Stimulated activated CD4-positive, alpha-beta T cell treated with anti-CD3 and anti-CD28 coated beads, Interleukin-1b, Interleukin-23, amount 100 ng/mL, for 4 hours (primary cell): ENCODE measurements at places on chromosomes 6 and 20.
A peak's percentile ranks its signal among the peaks of the same experiment; 100 is the strongest.

DNA sequence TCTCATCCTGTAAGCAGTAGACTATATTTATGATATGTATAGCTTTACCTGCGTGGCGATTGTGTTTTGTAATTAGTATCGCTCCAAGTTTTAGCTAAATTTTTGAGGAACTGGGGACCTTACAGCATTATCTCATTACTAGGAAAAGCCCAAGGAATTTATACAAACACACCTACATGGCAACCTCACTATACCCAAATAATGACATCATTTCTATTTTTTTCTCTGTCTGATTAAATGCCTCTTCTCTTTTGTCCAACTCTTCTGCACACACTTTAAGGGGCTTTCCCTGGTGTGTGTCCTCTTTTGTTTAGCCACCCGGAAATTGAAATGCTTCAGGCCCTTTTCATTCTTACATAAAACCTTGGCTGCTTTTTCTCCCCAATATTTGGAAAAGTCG is 82.9 kb upstream of the EXOC2 start:
- DNase-seq: no peak

DNA sequence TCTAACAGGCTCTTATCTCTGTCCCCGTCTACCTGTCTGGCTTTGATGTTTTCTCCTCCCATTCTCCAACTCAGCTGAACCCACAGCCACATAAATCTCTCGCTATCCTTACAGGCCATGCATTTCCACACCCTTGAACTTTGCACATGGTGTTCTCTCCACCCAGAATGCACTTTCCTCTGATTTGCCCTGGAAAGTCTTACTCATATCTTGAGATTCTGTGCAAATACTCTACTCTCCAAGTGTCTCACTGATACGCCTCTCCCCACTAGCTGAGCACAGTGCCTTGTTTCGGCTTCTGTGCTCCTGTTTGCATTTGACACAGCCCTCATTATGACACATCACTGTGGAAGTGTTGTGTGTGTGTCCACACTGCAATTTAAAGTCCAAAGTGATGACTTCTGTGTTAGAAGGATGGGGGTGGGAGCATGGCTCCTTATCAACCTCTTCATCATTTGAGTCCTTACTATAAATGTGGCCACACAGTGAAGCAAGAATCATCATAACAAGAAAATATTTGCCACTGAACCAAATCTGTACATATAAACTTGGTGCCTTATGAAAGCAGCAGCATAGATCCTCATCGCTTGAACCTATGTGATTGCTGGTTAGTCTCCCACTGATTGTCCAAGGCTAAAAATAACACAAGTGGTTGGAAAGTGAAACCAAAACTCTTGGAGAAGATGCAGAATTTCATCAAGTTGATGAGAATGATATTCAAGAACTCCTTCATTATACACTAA is 5.5 kb upstream of the PRELID3B start:
- DNase-seq: no peak

GRCh38 chr6:137150072-137150471 is 23.4 kb downstream of the IL22RA2 start:
- DNase-seq: no peak

GRCh38 chr20:44264287-44264686 is 17.2 kb downstream of the GDAP1L1 start:
- no peak for DNase-seq

- no peak for DNase-seq
Observed at GRCh38 chr20:63536241-63536977, 767 bp downstream of the PTK6 start.

DNA sequence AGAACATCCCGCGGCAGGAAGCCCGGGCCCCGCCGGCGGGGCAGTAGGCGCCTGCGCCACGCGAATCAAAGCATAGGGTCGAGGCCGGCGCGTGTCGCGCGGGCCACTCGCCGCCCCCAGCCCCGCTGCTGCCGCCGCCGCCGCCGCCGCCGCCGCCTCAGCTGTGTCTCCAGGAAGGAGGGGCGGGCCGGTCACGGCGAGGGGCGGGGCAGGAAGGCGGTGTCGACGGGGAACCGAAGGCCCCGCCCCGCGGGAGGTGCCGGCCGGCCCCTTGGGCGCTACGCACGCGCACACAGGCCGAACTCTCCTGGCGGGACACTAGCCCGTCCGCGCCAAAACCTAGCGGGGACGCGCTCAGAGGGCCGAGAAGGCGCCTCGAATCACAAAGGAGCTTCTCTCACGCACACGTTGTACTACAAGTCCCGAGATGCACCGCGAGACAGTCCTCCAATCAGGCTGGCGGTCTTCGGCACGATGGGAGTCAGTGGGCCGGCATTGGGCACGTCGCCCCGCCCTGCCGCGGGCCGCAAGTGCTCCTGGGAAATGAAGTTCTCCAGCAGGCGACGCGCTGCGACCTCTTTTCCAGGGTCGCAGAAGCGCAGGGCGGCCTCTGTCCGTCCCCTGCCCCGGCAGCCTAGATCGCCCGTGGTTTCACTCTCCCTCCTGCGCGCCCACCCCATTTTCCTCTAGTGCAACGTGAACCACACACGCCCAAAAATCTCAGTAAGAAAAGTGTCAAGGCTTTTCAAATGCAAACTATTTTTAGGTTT is at the start of gene RALGAPA2:
TSS of gene RALGAPA2 (minus strand) at position 171 of the 770 bp plus-strand sequence. CDS start at position 7, 164 bp downstream.
- DNase-seq: peak; percentile 98
